Inflammatory macrophage treated with lipopolysaccharide for 4 hours (primary cell): ENCODE measurements at places on chromosomes 11 and 22.

- no peak for DNase-seq
These were observed 140.5 kb downstream of the CTTN start for GRCh38 chr11:70538641-70539359.

GRCh38 chr22:42682113-42682851 lies 33.1 kb upstream of the CYB5R3 start:
- DNase-seq: no peak

GRCh38 chr11:135046986-135047385 lies 634.9 kb upstream of the B3GAT1 start:
- no peak for DNase-seq

- DNase-seq: peak; percentile 48
These were observed 603 bp downstream of the ESRRA start for GRCh38 chr11:64305691-64306562.

DNA sequence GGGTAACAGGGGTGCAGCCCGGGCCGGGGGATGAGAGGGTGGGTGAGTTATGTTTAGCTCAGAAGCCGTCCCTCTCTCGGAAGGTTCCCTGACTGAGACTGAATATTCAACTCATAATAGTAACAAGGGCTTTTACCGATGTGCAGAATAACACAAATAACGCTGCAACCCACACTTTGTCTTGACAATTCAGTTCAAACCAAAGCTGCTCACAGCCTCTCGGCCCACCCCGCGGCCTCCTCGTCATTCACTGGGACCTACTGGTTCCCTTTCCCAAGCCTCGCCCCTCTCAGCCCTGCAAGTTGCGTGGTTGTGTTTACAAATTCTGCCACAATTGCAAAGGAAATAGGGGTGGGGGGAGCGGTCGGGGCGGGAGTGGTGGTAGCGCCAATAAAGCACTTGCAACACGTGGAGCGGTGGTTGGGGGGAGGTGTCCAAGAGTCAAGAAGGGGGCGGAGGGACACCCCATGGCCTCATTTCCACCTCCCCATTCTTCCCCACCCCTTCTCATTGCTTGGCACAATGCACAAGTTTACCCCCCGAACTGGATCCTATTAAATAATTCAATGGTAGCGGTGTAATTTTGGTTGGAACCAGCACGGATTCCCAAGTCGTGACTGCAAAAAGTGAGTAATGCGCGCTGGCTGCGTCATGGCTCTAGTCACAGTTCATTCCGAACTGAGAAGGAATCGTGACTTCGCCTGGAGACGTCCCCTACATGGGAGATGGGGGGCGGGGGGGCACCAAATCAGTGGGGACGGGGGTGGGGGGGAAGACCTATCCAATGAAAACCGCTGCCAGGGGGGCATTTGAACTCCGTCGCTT lies 102.0 kb upstream of the HSD17B12 start:
- DNase-seq: no peak

GRCh38 chr11:72776117-72776843 lies 17.6 kb downstream of the STARD10 start:
- DNase-seq: no peak

- no peak for DNase-seq
These were observed 53.5 kb downstream of the OTOG start for GRCh38 chr11:17600316-17601255.

DNA sequence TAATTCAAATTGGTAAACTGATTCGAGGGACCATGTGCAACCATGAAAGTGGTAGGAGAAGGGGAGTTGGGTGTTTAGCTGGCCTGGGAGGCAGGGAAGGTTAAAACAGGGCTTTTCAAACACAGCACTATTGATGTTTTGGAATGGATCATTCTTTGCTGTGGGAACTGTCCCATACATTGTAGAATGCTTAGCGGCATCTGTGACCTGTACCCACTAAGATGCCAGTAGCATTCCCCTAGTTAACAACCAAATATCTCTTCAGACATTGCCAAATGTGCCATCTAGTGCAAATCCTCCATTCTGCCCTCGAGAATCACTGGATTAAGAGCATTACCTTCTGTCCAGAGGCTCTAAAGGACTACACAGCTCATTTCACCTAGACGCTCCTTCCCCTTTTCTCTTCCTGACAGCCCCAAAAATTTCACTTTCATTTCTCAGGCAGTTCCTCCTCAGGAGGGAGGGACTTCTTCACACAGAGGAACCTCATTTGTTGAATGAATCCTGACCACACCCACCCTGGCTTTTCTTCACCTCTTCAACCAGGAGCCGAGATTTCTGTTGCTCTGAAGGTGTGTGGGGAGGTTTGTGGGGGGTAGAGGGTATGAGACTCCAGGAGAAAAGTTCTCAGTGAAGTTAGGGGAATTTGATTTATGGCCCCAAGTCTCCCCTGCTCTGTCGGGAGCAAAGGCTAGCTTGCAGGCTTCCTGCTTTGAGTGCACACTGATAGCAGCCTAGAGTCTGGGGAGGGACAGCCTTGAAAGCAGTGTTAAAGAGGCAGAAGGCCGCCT lies at the start of gene TRIM34:
Gene TRIM34, plus strand, starts transcription at position 513 of the 791 bp plus-strand sequence. CDS start 7,331 bp downstream, outside the sequence.
- DNase-seq: peak; percentile 96

- no peak for DNase-seq
These were observed 33.4 kb upstream of the FTH1 start for GRCh38 chr11:62000539-62001446.

GRCh38 chr22:40014667-40015248 lies 20.0 kb downstream of the FAM83F start:
- no peak for DNase-seq

DNA sequence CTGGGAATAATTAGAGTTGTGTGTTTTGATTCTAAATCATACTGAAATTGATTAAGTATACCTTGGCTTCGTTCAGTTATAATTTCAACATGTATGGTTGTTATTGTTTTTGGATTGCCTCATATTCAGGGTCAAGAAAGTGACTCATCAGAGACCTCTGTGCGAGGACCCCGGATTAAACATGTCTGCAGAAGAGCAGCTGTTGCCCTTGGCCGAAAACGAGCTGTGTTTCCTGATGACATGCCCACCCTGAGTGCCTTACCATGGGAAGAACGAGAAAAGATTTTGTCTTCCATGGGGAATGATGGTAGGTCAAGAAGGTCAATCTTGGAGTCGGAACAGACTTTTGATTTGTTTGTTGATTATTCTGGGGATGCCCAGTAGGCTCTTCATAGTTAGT lies 40.4 kb downstream of the KMT2A start:
- DNase-seq: no peak

- no peak for DNase-seq
These were observed 7.4 kb upstream of the VSIG10L2 start for GRCh38 chr11:125938418-125938817.

DNA sequence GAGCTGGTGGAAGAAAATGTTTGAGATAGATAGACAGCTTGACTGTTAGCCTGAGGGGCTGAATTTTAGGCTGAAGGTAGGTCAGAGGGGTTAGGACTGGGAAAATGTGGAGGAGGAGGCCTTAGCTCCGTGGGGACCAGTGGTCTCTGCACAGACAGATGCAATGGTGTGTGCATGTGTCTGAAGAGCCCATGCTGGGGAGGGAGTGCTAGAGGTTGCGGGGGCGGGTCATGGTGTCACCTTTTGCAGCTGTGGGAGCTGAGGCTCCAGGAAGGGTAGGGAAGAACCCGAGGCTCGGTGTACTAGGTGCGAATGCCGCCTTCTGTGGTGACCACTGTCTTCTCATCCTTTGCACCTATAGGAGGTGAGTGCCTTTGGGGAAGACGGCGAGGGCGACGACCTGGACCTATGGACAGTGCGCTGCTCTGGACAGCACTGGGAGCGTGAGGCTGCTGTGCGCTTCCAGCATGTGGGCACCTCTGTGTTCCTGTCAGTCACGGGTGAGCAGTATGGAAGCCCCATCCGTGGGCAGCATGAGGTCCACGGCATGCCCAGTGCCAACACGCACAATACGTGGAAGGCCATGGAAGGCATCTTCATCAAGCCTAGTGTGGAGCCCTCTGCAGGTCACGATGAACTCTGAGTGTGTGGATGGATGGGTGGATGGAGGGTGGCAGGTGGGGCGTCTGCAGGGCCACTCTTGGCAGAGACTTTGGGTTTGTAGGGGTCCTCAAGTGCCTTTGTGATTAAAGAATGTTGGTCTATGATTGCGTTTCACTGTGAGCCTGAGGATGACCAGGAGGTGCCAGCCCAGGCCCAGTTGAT lies 1.6 kb downstream of the SDF2L1 start:
- DNase-seq: no peak

- DNase-seq: no peak
These were observed 21.6 kb downstream of the TMPRSS5 start for GRCh38 chr11:113684496-113684895.

DNA sequence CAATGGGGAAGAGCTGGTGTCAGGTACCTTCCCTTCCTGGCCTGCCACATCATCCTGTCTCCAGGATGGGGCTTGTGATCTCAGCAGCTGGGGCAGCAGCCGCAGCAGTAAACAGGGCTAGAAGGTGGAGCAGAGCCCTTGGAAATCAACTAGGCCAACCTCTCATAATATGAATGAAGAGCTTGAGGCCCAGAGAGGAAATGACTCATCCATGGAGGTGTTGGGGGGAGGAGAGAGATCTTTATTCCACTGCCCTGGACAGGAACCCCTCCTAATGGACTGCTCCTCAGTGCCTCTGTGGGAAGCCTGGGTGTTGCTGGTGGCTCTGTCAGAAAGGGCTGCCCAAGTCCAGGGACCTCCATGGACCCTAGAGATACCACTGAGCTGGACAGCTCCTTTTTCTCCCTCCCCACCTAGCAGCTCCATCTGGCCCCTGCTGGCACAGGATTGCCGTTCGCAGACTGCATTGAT lies 111.8 kb downstream of the OSBP2 start:
- no peak for DNase-seq

- peak; percentile 67 for DNase-seq
These were observed 78.7 kb downstream of the ENTHD1 start for GRCh38 chr22:39814899-39815298.

GRCh38 chr22:33438273-33438672 lies 380.1 kb upstream of the SYN3 start:
- DNase-seq: no peak

- DNase-seq: peak; percentile 2
These were observed 606 bp downstream of the DRG1 start for GRCh38 chr22:31400023-31400397.

- DNase-seq: no peak
These were observed 16.3 kb downstream of the NPAT start for GRCh38 chr11:108206171-108206570.

DNA sequence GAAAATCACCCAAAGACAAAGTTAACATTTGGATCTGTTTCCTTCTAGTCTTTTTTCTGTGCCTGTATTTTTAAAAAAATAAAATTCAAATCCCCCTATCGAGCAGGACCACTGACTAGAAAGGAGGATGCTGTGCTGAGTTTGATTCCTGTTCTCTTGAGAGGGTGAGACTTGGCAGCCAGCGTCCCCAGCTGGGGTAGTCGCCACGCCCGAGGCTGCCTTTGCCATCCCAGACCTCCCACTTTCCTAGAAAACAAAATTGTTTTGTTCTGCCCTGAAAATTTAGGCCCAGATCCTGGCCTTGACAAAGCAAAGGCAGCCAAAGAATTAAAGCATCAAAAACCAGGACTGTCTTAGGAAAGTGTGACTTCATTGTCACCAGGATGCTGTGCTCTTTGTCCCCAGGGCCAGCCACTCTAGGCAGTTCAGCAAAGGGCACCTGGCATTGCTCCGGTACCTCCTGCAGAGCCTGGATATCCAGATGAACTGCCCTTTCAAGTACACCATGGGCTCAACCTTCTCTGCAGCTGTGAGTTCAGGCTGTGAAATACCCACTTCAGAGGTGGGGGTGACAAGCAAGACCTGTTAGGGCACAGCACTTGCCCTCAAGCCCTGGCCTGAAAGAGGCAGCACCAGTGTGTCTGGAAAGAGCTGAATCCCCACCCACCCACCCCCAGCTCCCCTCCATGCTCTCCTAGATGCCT lies 44.6 kb downstream of the KCNQ1OT1 start:
- no peak for DNase-seq

- no peak for DNase-seq
These were observed 935 bp upstream of the RTN4RL2 start for GRCh38 chr11:57459164-57460021.

DNA sequence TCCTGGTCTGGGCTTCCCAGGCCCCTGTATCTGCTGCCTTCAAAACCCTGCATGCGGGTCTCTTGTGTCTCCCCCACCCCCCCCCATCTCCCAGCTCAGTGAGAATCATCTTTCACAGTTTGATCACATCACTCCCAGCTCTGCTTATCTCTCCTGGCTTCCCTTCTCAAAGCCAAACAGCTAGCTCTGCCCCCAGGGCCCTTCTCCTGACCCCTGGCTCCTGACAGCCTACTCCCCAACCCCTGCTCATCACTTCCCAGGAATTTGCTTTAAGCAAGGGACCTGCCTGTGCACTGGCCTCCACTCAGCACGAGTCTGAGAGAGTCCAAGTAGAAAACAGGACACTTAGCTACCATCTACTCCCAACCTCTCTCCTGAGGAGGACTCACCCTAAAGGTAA lies 342.7 kb downstream of the TENM4 start:
- no peak for DNase-seq

GRCh38 chr11:57752954-57753353 lies 1.3 kb upstream of the BTBD18 start:
- no peak for DNase-seq

- DNase-seq: no peak
These were observed 93.6 kb downstream of the MPPED1 start for GRCh38 chr22:43505423-43505822.

- no peak for DNase-seq
These were observed 3.0 kb downstream of the PTPRCAP start for GRCh38 chr11:67434395-67434881.

DNA sequence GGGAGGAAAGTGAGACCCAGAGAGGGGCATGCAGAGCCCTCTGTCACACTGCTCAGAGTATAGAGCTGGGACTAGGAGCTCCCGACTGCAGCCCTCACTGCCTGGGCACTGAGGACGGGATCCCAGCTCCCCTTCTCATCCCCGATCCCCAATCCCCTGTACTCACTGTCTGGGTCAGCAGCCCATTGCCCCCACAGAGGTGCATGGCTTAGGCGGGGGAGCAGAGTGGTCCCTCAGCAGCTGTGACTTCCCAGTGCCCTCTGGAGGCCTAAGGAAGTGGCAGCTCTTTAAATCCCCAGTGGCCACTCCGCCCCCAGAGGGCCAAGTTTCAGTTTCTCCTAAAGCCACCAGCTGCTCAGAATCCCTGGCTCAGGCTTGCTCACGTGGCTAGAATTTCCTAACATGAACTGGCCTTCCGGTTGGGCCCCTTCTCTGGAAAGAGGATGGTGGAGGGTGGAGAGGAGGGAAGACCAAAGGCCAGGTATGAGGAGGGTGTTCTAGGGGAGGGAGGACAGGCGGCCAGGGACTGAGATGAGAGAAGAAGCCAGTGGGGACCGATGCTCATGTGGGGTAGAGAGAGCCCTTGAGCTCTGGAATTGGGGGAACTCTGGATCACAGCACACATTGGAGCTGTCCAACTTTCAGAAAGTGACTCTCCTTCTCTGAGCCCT lies at the start of gene BATF2:
Gene BATF2, minus strand, starts transcription at position 262 of the 671 bp plus-strand sequence. Its CDS starts 57 bp downstream, at position 205.
- DNase-seq: peak; percentile 94

DNA sequence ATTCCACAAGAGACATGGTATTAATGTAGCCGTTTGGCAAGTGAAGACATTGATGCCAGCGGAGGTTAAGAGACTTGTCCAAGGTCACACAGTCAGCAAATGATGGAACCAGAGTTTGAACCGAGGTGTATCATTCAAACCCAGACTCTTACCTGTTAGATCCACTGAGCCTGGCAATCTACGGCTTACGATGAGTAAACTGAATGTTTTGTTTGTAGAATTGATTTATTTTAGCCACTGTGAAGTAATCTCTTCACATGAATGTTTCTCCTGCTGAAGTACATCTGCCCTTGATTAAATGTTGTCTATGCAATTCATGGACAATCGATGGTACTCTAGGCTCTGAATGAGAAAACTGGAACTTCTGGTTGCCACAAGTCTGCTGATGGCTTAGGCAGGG lies 155.5 kb upstream of the NAV2 start:
- DNase-seq: no peak

GRCh38 chr11:66326261-66327111 lies 9.6 kb upstream of the CD248 start:
- DNase-seq: no peak
